Left lung (tissue), 14 donors: ENCODE measurements at places on chromosomes 4 and X. TPM values are rescaled to one million over a fixed set of nuclear protein-coding genes. Genes with fewer than 3 reads are reported as not detected.

DNA sequence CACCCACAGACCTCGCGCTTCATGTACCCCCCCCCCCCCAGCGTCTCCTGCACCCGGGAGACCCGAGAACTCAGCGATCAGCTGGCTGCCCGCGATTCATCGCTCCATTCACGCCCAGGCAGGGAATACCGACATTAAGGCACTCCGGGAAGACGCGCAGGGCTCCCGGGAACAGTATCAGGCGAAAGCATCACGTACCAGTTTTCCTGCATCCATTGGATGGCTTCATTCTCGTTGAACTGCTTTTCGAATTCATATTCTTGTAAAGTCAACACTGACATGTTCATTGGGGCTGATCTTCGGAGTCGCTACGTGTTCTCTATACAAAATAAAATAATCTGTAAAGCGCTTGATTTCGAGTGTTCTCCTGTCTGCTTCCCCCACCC is 373 bp downstream of the ELOVL6 start:
- DNase-seq, result peak; percentile 29

- DNase-seq, result peak; percentile 57
These were observed 272.5 kb downstream of the ARHGAP10 start for GRCh38 chr4:148004228-148004857.

GRCh38 chr4:127327491-127327890 is 305.3 kb upstream of the INTU start:
- DNase-seq, result no peak

DNA sequence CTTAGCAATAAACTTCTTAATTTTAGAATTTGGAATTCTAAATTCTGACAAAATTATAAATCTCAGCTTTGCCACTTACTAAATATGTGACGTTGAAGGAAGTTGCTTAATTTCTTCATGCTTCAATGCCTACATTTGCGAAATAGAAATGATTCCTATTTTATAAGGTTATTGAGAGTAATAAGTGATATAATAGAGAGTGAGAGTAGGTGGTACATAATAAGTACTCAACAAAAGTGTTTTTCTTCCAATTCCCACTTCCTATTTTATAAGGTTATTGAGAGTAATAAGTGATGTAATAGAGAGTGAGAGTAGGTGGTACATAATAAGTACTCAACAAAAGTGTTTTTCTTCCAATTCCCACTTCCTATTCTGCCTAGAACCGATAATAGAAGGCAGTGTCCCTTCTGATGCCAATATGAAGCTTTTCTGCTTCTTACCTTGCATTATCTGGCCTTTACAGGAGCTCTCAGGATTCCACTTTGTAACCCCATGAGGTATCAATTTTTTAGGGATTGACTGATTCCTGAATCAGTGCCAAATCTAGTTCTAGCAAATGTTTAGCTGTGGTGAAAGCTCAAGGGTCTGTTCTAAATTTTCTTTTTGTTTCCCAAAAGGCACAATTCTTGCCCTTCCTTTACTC is 31.4 kb downstream of the VSIG4 start:
- DNase-seq, result no peak

- DNase-seq, result no peak
These were observed 145.6 kb downstream of the RAP1GDS1 start for GRCh38 chr4:98406819-98407218.

GRCh38 chr4:119690871-119691270 is 62.3 kb upstream of the PDE5A start:
- no peak for DNase-seq

The FAM47A gene
- not detected for polyA plus RNA-seq

GRCh38 chr4:123545667-123546572 is 149.3 kb downstream of the SPRY1 start:
- DNase-seq, result no peak

The SSX1 gene
- not detected for polyA plus RNA-seq

- DNase-seq, result no peak
These were observed 131.3 kb upstream of the AP1S2 start for GRCh38 chrX:15985937-15986336.

GRCh38 chrX:111354496-111354895 is 57.5 kb downstream of the DCX start:
- DNase-seq, result no peak

GRCh38 chr4:83906561-83906960 is 370.7 kb downstream of the GPAT3 start:
- no peak for DNase-seq

The CACNA1F gene
- polyA plus RNA-seq, result 0.20 TPM

The NRK gene
- 3.5 TPM for polyA plus RNA-seq

GRCh38 chrX:123993326-123993725 is 31.8 kb downstream of the STAG2 start:
- no peak for DNase-seq

GRCh38 chr4:63458010-63458409 is 951.2 kb downstream of the TECRL start:
- DNase-seq, result no peak
